CD14-positive monocyte (primary cell): ENCODE measurements at places on chromosomes 16 and 17.

DNA sequence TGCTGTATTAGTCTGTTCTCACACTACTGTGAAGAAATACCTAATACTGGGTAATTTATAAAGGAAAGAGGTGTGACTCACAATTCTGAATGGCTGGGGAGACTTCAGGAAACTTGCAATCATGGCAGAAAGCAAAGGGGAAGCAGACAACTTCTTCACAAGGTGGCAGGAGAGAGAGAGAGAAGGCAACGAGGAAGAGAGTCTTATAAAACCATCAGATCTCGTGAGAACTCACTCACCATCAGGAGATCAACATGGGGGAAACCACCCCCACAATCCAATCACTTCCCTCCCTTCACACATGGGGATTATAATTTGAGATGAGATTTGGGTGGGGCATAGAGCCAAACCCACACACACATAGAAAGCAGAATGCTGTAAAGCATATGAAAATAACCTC, 896.2 kb downstream of the CDH11 start:
- no peak for DNase-seq

GRCh38 chr16:59543641-59544040, 809.5 kb upstream of the GOT2 start:
- DNase-seq = no peak

DNA sequence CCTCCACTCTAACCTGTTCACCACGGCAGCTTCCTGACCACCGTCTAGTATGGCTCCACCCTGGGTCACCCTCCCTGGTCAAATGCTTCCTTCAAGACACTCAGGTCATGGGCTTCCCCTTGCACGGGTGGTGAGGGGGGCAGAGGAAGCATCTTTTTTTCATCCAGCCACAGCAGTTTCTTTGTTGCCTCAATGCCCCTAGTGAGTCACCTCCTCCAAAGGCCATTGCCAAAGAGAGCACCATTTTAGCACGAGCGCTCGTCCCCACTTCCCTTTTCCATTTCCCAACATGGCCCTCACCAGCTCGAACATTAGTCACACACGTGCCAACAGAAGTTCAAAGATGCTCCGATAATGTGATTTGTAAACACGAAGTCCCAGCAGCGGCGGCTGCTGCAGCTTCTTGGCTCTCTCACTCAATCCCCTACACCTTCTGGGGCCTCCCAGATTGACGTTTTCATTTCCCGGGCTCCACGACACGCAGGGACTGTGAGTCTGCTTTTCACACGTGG, 134.6 kb downstream of the GAS7 start:
- DNase-seq = peak; percentile 100

DNA sequence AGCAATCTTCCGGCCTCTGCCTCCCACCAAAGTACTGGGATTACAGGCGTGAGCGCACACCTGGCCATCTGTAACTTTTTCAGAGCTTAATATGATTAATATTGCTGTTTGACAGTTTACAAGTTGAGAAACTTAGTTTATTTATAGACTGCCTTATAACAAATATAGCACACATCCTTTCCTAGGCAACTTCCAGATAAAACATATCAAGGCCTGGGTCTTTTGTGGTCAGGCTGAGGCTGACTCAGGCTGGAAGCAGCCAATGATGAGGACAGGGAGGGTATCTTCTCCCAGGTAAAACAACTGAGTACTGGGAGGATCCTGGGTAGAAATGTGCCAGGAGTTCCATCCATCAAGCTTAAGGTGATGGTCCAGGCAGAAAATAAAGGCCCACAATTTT, 16.2 kb downstream of the LUC7L start:
- DNase-seq = no peak

DNA sequence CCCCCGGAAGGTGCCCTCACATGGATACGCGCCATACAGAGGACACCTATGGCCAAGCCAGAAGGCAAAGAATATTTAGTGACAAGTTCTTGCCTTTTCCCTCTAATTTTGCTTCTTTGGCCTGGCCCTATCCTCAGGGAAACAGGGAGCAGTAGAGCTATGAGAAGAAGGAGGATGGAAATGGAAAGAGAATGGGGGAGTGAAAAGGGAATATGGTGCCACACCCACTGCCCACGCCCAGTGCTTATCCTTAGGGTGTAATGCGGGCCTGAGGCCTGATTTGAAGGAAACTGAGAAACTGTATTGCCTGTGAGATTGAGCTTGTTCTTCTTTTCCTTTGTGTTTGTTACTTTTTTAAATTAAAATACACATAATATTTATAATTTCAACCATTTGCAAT, 255.1 kb downstream of the HS3ST3A1 start:
- DNase-seq = no peak

- no peak for DNase-seq
These were observed 11.5 kb upstream of the TMEM106A start for GRCh38 chr17:43200127-43200526.

GRCh38 chr16:66260522-66261254, 105.8 kb upstream of the CDH5 start:
- DNase-seq = no peak

GRCh38 chr16:64089697-64090096, 1032.2 kb downstream of the CDH11 start:
- DNase-seq = no peak

DNA sequence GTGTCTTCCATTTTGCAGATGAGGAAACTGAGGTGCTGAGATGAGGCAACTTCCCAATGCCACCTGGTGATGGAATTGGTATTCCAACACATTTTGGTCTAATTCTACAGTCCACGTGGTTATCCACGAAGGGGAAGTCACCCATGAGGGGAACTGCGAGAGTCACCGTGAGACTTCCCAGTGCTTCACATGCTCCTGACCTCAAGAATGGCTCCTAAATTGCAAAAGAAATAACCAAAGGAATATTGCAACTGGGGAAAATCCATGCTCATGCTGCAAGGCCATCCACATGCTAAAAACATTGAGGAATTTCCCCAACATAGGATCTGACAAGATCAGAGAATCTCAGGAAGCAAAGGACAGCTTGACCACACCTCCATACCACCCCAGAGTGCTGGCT, 153.9 kb downstream of the HS3ST3B1 start:
- DNase-seq = peak; percentile 40

DNA sequence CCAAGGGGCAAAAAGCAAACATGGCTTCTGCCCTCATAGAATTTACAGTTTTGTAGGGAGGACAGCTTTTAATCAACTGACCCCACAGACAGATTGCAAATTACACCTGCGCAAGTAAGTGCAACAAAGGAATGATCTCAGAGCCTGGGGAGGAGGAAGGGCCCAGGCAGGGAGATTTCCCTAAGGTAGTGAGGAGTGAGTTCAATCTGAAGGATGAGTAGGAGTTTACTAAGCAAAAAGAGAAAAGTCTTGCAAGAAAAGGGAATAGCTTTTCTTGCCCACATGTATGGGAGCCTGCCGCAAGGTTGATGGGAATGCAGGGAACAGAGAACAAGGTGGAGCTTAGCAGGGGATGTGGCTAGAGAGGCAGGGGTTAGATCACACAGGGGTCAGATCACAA, 1.6 kb upstream of the SOCS7 start:
- DNase-seq = no peak

GRCh38 chr16:51137097-51137496, 14.0 kb downstream of the SALL1 start:
- no peak for DNase-seq

- peak; percentile 61 for DNase-seq
These were observed 32.4 kb downstream of the SNX11 start for GRCh38 chr17:48139944-48140343.

GRCh38 chr17:33233811-33234177, 59.3 kb downstream of the ASIC2 start:
- DNase-seq = no peak

DNA sequence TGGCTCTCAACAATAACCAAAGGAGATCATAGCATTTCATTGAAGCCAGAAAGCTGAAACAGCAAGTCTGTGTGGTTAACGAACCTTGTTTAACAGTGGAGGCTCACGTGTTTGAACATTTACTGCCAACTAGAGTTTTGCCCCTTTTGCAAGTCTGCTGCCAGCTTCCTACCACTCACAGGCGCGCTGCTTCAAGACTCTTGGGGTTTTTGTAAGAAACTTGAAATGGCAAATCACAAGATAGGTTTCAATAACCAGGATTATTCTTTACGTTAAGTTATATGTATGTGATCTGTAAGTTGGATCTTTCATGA, 1.2 kb downstream of the SNTB2 start:
- DNase-seq = peak; percentile 8

GRCh38 chr17:48048384-48049126, 396 bp downstream of the NFE2L1 start:
- peak; percentile 53 for DNase-seq

DNA sequence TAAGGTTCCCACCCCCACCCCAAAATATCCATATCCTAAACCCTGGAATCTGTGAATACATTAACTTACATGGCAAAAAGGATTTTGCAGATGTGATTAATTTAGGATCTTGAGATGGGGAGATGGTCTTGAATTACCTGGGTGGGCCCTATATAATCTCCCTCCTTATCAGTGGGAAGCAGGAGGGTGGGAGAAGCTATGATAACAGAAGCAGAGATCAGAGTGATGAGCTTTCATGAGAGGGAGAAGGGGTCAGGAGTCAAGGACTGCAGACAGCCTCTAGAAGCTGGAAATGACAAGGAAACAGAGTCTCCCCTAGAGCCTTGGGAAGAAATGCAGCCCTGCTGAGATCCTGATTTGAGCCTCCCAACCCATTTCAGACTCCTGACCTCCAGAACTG, 34.8 kb downstream of the PRSS54 start:
- DNase-seq = no peak

- DNase-seq = no peak
These were observed 22.4 kb upstream of the SMIM36 start for GRCh38 chr17:55533608-55534007.

- DNase-seq = no peak
These were observed 32.9 kb upstream of the SKAP1 start for GRCh38 chr17:48462946-48463345.

GRCh38 chr17:8285270-8286181, 2.9 kb upstream of the RANGRF start:
- DNase-seq = peak; percentile 6

DNA sequence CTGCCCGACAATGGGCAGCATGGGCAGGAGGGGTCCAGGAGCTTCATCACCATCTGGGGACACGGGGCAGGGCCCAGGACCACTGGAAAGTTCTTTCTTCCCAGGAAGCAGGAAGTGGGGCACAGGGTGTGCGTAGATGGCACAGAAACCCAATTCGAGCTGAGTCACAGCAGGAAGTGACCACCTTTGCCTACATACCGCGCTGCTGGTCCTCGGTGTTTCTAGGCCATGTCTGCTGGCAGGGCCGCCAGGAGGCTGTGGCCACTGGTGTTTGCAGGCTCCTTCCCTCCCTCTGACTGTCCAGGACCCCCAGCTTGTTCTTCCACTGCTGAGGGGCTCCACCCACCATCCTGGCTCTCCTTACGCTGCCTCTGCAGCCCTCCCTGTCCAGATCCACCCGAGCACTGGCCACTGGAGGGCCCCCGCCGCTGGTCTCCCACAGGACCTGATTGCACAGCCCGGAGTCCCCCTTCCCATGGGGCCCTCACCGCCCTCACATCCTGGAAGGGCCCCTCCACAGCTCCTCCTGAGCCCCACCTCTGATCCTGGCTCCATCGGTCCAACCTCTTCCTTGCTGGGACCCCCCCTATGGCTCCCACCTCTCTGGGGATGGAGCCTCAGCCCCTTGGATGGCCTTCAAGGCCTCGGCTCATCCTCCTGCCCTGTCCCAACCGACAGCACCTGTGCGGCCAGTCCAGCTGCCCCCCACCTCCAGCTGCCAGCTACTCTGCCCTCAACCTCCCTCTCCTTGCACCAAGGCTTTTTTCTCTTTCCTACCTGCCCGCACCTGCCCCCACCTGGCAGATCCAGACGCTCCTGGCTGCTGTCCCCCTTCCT, 14.5 kb upstream of the RASD1 start:
- DNase-seq = no peak

DNA sequence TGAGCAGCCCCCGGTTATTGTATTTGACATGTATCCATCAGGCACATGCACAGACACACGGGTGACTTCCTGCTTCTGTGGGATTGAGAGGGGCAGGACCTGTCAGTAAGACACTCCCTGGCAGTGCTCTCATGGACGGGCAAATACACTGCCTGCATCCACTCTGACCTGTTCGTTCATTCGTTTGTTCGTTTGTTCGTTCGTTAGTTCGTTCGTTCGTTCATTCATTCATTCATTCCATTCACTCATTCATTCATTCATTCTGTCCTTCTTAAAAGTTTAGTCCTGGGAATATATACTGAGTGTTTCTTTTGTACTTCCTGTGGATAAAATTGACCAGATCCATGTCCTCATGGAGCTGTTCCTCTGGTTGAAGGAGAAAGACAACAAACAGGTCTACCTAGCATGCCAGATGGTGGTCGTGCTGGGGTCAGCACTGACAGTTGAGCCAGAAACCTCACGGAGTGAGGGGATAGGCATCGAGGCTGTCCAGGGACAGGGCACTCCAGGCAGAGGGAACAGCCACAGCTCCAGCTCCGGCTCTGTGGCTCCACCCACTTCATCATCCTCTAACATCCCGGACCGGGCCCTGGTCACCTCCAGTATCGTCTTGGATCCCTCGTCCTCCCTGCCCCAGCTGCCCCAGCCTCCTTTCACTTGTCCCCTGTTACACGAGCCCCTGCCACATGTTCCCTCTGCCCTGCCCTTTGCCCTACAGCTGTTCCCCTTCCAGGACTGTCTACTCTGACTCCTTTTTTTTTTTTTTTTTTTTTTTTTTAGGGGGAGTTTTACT, 336.1 kb downstream of the CPPED1 start:
- DNase-seq = no peak

GRCh38 chr17:43212641-43213490, 1.2 kb downstream of the TMEM106A start:
- peak; percentile 74 for DNase-seq
